ENCODE measurements at places on chromosomes 1 and 21.

- peak; percentile 17 for DNase-seq
Observed at GRCh38 chr1:229842302-229843255, 216.5 kb downstream of the URB2 start.

- no peak for DNase-seq
Observed at GRCh38 chr1:30701258-30701633, 22.1 kb downstream of the MATN1 start.

- peak; percentile 84 for DNase-seq
Observed at GRCh38 chr1:77473690-77474089, 191.9 kb downstream of the AK5 start.

- DNase-seq, result peak; percentile 88
Observed at GRCh38 chr21:45364468-45365185, 40.3 kb upstream of the COL18A1 start.

DNA sequence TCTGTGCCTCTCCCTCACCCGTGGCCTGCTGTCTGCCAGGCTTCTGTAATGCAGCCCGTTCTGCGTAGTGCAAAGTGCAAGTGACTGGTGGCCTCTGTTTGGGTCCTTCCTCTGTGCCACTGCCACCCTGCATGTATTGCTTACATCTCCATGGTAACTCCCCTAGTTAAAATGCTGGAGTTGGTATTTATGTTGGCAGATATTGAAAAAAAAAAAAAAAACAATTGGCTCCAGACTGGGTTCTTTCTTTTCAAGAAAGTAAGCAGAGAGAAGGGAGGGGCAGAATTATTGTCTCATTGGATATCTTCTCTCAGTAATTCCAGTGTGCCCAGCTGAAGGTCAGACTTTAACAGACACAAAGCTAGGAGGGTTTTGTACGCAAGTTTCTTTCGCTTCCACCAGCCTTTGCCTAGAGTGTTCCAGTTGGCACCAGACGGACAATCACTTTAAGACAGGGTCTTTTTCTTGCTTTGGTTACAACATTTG is 242.3 kb downstream of the PBX1 start:
- no peak for DNase-seq

DNA sequence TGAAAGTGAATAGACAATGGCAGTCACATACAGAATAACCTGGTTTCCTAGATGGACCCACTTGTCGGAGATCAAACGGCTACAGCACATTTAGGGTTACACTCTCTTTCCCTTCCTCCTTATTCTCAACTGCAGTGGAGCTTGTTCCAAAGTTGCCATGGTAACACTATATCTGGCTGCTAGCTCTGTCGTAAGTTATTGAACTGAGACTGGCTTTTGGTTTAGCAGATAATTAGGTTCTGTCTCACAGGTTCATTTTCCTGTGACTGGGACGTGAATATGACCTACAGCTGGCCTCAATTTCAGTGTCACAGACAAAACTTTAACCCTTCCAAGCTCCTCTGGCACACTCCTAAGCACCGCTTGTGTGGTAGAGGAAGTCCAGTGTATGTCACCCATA is 875.8 kb downstream of the USP25 start:
- DNase-seq, result no peak

DNA sequence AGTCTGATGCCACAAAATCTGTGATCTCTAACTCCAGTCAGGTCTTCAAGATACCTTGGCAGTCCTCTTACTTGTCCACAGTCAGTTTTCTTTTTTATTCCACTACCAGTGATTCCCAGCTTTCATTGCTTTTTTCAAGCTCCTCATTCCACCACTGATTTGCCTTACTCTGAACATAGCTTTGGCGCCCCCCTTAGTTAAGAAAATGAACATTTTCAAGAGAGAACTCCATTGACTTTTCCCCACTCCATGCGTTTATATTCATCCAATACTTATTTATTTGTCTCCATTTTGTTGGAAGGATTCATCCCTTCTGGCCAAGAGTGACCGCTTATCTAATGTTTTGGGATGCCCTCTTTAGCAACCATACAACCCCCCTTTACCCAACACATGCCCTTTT is 33.9 kb upstream of the IPO9 start:
- peak; percentile 28 for DNase-seq

DNA sequence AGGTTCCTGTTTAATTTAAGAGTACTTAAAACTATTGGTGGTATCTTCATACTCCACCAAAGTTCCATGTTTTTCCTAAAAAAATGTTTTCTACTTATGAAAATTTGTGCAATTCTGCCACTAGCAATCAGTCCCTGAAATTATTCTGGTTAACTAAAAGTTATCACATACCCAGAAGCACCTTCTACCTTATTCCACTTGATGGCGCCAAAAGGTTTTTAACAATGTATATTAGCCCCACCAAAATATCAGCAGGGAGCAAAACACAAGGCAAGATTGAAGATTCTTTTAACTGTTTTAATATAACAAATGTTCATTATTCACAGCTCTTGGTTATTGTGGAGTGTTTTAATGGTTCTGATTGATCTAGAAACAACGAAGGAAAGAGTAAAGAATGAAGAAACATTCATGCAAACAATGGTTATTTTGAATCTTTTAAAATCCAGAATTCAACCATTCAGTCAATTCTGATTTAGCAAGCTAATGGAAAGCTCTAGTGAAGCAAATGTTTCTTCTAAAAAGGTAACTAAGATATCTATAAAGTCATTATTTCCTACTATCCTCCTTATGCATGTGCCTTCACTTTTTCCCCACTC is 67.2 kb downstream of the TTLL7 start:
- DNase-seq, result peak; percentile 54

All from RPMI7951 (cell line).